ENCODE measurements at places on chromosomes 2 and 18. TPM values are rescaled to one million over a fixed set of nuclear protein-coding genes. Genes with fewer than 3 reads are reported as not detected.

The MAP2 gene
- total RNA-seq: 502 TPM

GRCh38 chr18:49161627-49162026 lies 210.9 kb upstream of the SMAD7 start:
- DNase-seq: no peak

DNA sequence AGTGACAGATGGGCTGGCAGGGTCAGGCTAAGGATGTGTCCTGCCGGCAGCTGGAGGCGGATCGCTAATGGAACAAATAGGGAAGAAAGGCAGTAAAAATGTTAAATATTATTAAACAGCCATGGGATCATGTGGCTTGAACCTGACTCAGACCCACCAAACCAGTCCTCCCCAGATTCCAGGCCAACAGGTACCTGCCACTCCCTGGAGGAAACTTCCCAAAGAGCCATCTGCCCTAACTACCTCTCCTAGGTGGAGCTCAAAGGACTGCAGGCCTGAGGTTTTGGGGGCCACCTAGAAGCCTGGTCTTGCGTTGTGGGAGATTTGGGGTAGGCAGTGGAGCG lies 34.3 kb downstream of the CIB4 start:
- no peak for DNase-seq

The KCNF1 gene
- 5.6 TPM for total RNA-seq

- no peak for DNase-seq
Observed at GRCh38 chr2:222776792-222777191, 84.0 kb upstream of the ACSL3 start.

DNA sequence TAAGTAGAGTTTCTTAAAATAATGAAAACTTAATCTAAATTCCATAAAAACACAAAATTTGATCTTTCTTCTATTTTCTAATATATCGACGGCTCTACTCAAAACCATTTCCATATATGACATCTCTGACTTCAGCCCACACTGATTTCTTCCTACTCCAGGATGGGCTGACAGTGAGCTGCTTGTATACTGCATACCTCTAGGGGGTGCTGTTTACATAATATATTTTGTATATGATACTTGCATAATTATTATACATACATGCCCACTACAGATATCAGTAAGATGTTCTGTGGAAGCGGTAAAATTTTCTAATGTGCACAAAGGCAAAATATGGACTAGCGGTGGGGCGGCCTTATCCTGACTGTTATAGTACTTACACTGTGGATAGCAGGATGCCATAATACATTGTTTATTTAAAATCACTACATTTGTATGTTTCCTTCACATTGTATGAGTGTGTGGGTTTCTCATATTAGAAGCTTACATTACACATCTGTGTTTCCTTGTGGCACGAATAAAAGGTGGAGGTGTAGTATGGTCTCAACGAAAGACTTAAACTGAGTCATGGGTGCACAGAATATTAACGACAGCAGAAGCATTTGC lies 66.1 kb upstream of the NXPH2 start:
- DNase-seq: peak; percentile 12

GRCh38 chr2:196487417-196487816 lies 152.1 kb upstream of the CCDC150 start:
- no peak for DNase-seq

The ANKRD62 gene
- total RNA-seq: 0.18 TPM

DNA sequence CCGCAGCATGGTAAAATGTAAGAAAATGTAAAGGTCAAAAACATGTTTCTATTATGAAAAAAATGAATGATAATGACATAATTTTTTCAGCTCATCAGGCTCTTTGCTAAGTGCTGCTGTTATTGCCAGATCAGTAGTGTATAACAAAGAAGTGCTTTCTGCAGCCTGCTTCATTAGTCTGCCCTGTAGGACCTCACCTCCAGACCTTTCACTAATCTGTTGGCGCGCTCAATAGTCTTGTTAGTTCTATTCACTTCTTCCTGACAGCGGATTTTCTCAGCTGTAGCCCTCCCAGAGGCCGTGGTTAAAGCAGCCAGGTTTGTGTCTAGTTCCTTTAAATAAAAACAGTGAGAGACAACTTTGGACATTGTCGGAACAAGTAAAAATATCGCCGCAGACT lies 97.7 kb downstream of the CDCA7 start:
- no peak for DNase-seq

DNA sequence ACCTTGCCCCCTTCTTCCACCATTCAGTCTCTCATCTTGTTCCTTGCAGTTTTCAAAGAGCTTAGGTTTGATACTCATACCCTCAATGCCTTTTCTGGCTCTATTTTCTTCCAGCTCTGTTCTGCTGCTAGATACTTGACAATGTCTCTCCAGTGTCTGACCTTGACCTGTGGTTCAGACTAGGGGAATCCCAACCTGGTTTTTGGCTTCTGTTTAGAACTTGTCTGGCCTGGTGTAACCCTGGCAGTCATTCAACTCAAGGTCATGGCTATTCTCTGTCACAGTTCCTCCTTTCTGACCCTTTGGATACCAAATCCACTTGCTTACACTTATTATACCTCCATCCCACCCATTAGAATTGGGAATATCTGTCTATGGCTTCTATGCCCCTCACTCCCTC lies 31.8 kb upstream of the IMP4 start:
- no peak for DNase-seq

Data from cerebellum (tissue), 4 donors.